ENCODE measurements at places on chromosomes 7 and 10.

GRCh38 chr7:20316706-20317105 is 14.0 kb upstream of the ITGB8 start:
- DNase-seq: no peak

GRCh38 chr7:39088730-39089593 is 111.3 kb downstream of the POU6F2 start:
- no peak for DNase-seq

DNA sequence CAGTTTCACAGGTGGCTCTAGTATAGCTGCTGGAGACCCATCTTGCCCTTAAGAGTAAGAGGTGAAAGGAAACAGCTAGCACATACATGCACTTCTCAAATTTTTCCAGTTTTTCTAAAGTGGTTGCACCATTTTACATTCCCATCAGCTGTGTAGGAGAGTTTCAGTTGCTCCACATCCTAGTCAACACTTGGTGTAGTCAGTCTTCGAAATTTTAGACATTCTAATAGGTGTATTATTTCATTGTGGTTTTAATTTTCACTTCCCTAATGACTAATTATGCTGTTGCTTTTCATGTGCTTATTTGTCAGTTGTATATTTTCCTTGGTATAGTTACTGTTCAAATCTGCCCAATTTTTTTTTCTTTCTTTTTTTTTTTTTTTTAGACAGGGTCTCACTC is 9.5 kb upstream of the HACD1 start:
- no peak for DNase-seq

DNA sequence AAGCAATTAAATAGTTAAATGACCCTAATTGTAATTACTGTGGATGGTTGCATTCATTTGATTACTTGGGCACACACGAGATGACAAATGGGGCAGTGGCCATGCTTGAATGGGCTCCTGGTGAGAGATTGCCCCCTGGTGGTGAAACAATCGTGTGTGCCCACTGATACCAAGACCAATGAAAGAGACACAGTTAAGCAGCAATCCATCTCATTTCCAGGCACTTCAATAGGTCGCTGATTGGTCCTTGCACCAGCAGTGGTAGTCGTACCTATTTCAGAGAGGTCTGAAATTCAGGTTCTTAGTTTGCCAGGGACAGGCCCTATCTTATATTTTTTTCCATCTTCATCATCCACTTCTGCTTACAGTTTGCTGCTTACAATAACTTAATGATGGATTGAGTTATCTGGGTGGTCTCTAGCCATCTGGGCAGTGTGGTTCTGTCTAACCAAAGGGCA is 8.3 kb downstream of the PCBD1 start:
- DNase-seq: peak; percentile 40

GRCh38 chr7:96998333-96998732 is 7.0 kb upstream of the DLX6 start:
- DNase-seq: no peak

GRCh38 chr7:150405584-150406311 is 26.6 kb downstream of the ZNF775 start:
- no peak for DNase-seq

DNA sequence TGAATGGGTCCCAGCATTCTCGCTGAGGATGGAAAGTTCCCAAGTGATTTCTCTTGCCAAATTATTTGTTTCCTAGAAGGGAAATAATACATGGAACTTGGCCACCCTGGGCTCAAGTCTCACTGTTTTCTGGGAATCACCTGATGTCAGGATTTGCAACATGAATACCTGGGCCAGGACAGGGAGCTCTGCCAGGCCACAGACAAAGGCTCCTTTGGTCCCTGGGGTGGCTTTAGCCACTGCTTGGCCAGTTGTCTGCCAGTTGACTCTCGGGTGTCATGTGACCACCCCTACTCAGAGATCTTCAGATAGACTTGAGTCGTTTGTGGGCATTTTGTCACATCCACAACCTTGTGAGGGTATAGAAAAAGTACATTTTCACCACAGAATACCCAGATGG is 258.0 kb upstream of the HABP2 start:
- no peak for DNase-seq

- DNase-seq: peak; percentile 42
Measured at GRCh38 chr7:48130658-48131108, 40.6 kb upstream of the ABCA13 start.

GRCh38 chr10:71268247-71268691 is 50.8 kb upstream of the SLC29A3 start:
- no peak for DNase-seq

DNA sequence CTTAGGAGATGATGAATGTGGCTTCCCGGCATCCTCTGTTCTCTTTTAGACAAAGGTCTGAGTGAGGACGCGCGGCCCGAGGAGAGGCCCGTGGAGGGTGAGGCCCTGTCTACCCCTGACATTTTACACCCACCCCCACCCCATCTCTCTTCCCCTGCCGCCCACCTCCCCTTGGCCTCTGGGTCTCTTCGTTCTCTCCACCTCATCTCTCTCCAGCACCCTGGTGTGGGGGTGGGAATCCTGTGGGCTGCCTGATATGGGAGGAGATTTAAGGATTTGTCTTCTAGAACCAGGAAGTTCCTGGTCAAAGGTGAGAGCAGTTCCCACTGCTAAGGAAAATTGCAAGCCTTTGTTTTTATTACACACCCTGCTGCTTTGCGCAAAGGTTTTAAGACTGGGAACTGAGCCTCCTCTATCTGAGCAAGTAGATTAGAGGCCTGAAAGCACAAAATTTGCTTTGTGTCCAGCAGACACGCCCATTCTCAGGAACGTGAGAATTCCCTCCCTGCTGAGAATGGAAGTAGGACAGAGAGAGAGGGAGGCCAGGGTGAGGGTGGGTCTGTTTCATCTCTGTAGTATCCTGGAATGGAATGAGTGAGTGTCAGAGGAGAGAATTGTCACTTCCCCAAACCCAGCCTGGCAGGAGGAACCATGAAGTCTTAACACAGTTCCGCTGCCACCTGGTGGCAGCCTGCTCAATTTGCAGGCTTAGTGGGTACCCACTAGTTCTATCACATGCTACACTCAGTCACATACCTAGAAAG is 91.2 kb downstream of the GTF2IRD1 start:
- no peak for DNase-seq

- no peak for DNase-seq
Measured at GRCh38 chr7:16320099-16320660, 101.2 kb downstream of the CRPPA start.

All from skeletal muscle cell (primary cell).